ENCODE measurements at places on chromosomes 16 and 17.
A peak's percentile ranks its signal among the peaks of the same experiment; 100 is the strongest.

GRCh38 chr17:57264776-57265175, 8.5 kb downstream of the MSI2 start:
- DNase-seq, result no peak

DNA sequence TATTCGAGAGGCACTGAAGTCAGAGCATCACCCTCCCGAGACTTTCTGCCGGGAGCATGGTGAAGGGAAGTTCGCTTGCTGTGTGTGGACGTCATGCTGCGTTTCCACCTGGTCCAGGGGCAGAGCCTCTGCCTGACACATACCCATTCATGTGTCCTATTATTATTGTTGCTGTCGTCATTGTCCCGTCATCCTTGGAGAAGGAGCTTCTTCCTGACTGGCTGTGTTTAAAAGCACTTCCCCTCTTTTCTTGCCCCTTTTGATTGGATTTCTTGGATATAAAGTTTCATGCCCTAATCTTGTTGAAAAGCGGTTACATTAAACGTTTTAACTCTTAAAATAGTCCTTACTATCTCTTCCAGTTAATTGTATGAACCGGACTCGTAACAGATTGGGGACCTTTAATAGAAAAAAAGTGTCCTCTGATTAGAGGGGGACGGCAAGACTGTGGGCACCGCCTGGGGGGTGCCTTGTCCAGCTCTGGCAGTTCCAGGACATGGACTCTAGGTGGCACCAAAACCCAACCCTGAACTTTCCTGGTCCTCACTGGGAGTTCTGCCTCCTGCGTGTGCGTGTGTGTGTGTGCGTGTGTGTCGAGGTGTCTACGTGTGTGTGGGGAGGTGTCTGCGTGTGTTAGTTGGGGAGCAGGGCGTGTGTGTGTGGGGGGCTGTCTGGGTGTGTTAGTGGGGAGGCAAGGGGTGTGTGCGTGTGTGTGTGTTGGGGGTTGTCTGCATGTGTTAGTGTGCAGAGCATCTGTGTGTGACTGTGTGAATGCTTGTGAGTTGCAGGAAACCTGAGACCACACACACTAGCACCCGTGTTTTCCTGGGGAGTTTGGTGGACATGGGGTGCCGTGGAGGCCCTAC, 133.3 kb upstream of the CIBAR2 start:
- DNase-seq, result peak; percentile 16

GRCh38 chr17:6070913-6071511, 833 bp downstream of the WSCD1 start:
- no peak for DNase-seq

DNA sequence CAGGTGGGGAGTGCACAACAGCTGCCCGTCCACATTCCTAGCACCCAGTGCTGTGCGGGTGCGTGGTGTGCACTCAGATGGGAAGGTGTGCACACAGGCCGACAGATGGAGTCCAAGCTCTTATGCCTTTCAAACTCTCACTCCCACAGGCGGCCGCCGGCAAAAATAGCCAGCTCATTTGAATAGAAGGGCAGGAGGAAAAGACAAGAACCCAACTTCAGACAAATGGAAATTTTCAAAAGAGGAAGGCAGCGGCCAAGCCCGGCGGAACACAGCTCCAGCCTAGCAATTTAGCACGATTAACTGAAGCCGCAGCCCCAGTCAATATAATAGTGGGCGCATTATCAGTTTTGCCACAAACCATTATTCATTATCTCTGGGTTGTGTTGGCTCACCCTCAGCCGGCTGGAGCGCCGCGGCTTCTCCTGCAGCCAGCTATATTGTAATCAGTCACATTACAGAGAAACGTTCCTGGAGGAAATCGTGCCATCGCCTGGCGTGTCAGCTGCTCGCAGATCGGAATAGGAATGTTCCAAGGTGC, 103.9 kb upstream of the SEC14L1 start:
- no peak for DNase-seq

DNA sequence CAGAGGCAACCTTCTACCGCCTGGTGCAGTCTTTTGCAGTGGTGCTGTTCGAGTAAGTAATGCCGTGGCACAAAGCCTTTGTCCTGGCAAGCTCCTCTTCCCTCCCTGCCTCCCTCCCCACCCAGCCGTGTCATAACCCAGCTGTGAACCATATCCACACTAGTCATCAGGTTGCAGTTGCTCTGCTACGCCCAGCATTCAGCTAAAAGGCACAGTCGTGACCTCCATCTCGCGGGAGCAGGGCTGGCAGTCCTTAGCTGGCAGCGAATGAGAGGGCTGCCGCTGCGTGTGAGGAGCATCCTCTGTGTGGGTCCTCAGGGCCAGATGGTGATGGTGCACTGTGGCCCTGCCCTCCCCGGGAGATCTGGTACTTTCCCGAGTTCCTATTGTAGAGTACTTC, 39.3 kb downstream of the CIBAR2 start:
- no peak for DNase-seq

GRCh38 chr17:74690409-74690825, 22.3 kb downstream of the CD300LF start:
- no peak for DNase-seq

- no peak for DNase-seq
These were observed 149.3 kb downstream of the ENGASE start for GRCh38 chr17:79223953-79224352.

DNA sequence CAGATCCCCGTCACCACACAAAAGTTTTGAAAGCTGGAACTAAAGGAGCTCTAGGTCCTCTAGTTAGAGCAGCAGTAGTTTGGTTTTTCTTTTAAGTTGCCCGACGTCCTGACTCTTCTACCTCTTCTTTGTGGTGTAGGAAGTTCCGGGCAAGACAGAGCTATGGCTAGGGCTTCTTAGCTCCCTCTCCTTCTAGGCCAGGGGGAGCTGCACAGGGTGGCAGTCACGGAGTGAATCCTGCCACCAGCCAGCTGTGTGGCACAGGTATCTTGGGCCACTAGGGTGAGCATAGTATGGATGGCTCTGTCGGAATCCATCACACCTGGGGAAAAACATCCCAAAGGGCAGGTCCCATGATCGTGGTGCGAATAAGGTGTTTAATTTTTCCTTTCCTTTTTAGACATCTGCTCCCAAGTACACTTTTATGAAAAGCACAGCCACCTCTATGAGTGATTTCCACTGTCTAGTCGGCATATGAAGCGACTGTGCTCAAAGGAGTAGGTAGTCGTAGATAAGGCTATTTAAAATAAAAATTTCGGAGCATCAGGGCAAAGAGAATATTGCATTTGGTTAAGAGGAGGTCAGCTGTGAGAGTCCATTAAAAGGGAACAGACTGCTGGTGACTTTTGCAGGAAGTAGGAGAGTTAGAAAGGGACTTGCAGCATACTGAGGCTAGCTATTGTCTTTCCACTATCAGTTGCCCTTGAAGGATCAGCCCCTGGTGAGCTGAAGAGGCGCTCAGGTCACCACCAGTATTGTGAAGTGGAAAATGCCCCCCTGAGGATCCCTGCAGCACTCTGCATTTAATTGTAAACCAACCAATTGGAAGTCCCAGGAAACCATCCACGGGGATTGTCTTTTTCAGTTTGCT, 2.1 kb downstream of the PRKCA start:
- peak; percentile 3 for DNase-seq

- DNase-seq, result no peak
These were observed 8.1 kb downstream of the C17orf50 start for GRCh38 chr17:35768797-35769196.

- DNase-seq, result no peak
These were observed 15.1 kb upstream of the BAIAP2 start for GRCh38 chr17:81019563-81020442.

- no peak for DNase-seq
These were observed 261.8 kb upstream of the CACNG5 start for GRCh38 chr17:66573078-66573477.

DNA sequence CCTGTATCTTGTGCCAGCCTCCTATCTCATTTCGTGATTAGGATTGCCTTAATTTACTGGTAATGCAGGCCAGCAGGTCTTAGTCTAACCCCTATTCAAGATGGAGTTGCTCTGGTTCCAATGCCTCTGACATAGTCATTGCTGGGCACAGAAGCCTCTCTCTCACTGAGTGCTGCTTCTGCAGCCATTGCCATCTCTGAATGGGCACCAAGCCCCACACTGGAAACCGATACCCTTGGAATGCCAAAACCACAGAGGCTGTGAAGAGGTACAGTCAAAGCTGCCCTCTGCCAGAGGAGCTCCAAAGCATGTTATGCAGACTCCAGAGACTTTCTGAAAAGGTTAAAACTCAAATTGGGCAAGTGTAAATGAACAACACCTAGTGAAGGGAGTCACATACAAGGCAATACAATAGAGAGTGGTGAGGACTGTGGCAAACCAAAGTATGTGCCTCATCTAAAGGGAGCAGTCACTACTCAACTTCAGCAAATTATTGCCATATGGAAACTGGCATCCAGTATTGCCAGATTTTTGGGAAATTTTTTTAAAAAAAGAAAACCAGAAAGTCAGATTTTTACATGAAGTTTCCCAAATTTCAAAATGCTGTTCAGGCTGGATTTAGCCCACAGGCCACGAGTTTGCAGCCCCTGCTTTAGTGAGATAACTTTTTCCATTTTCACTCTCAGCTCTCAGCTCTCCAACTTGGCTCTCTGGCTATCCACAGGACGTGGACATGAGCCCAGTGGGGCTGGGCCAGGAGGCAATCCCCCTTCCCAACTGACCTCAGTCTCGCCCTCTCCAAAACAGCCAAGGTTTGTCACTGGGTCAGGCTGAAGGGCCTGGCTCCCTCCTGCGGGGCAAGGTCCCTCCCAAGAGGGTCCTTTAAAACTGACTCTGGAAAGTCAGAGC, 2.1 kb upstream of the MMP2 start:
- DNase-seq, result no peak

DNA sequence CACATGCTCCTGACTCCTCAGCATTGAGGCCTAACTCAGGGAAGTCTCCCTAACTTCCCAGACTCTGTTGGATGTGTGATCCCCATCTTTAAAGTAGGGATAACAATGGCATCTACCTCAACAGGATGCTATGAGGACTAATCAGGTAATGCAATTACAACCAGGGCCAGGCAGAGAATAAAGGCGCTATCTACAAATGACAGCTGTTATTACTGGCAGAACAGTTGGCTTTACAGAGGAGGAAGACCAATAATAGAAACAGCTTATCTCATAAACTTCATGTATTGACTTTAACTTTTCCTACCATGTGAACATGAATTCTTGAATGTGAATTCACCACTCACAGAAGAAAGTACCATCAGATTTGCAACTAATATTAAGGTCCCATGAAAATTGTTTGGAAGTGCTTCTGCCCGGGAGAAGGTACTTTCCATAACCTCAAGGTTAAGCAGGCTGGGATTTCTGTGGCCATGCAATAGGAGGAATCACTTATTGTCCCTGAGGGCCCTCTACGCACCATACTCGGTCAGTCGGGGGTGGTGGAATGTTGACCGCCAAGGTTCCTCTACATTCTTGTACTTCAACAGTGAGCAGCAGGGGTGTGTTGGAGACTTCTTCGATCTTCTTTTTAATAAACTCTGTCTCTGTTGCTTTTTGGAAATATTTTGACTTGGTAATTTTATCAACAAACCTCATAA, 22.6 kb upstream of the ERN1 start:
- DNase-seq, result no peak

- no peak for DNase-seq
These were observed 79.1 kb downstream of the NXN start for GRCh38 chr17:900336-900934.

DNA sequence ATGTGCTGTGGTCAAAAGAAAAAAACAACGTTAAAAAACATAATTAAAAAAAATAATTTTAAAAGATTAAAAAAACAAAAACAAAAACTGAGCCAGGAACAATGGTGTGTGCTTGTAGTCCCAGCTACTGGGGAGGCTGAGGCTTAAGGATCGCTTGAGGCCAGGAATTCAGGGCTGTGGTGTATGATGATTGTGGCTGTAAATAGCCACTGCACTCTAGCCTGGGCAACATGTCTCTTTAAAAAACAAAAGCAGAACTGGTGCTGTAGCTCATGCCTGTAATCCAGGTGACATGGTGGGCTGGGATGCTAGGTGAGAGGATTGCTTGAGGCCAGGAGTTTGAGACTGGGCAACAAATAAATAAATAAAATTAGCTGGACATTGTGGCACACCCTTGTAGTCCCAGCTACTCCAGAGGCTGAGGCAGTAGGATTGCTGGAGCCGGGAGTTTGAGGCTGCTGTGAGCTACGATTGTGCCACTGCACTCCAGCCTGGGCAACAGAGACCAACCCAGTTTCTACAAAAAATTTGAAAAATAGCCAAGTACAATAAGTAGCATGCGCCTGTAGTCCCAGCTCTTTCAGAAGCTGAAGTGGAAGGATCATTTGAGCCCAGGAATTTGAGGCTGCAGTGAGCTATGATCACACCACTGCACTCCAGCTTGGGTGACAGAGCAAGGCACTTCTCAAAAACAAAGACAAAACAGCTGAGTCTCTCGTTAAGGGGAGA, 43.6 kb downstream of the NFATC3 start:
- no peak for DNase-seq

DNA sequence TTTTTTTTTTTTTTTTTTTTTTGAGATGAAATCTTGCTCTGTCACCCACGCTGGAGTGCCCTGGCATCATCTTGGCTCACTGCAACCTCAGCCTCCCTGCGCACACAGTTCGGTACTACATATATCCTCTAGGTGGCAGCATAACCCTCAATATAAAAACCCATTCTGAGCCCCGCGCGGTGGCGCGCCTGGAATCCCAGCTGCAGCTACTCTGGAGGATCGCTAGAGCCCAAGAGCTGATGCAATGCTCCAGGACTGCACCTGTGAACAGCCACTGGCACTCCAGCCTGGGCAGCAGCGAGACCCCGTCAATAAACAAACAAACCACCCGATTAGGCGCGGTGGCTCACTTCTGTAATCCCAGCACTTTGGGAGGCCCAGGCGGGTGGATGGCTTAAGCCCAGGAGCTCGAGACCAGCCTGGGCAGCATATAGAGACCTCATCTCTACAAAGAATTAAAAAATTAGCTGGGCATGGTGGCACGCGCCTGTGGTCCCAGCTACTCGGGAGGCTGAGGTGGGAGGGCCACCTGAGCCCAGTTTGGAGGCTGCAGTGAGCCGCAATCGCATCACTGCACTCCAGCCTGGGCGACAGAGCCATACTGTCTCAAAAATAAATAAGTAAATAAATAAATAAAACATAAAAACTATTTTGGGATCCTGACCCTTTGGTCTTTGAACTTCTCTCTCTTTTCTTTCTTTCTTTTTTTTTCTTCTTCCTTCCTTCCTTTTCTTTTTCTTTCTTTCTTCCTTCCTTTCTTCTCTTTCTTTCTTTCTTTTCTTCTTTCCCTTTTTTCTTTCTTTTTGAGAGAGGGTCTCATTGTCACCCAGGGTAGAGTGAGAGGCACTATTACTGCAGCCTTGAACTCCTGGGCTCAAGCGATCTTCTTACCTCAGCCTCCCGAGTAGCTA, 15.4 kb upstream of the AKAP10 start:
- DNase-seq, result peak; percentile 54

DNA sequence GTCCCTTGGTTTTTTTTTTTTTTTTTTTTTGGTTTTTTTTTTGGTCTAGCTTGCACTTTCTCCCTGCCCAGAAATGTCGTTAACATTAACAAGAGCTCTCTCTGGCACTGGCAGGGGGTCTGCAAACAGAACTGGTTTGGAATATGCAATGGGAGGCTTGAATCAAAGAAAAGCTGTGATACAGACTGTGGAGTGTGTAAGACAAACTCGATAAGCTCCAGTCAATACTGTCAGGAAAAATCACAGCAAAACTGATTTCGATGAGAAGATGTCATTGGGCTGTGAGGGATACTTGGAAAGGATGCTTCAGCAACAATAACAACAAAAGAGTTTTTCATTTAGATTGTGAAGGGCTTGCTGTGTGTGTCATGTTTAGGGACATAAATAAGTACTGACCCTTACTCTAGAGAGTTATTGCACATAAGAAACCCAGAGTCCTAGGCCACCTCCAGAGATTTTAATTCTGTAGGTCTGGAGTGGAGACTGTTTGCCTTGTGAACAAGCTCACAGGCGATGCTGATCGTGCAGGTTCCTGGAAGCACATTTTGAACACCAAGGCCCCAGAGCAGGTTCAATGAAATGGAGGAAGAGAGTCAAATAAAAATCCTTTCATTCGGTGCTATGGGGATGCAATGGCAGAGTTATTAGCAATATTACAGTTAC, 470.7 kb upstream of the RBFOX1 start:
- DNase-seq, result no peak
